ENCODE measurements at places on chromosomes 2 and 18.

GRCh38 chr18:53665701-53666100 is 558.8 kb downstream of the MBD2 start:
- no peak for DNase-seq

GRCh38 chr2:140589696-140590095 is 1541.1 kb downstream of the LRP1B start:
- DNase-seq = no peak

DNA sequence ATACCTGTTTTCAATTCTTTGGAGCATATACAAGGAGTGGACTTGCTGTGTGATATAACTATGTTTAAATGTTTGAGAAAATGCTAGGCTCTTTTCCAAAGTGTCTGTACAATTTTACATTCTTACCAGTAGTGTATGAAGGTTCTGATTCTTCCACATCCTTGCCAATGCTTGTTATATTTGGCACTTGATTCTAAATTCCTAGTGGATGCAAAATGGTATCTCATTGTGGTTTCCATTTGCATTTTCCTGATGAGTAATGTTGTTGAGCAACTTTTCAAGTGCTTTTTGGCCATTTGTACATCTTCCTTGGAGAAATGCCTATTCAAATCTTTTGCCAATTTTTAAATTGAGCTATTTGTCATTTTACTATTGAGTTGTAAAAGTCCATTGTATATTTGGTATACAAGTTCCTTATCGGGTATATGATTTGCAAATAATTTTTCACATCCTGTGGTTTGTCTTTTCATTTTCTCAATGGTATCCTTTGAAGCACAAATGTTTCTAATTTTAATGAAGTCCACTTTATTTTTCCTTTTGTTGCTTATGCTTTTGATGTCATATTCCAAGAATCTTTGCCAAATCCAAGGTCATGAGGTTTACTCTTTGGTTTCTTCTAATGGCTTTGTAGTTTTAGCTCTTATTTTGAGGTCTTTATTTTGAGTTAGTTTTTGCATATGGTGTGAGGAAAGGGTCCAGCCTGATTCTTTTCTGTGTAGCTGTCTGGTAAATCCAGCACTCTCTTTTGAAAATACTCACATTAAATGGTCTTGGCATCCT is 33.2 kb upstream of the CWC22 start:
- DNase-seq = no peak

GRCh38 chr2:180196419-180196977 is 189.4 kb upstream of the CWC22 start:
- no peak for DNase-seq

GRCh38 chr18:65415098-65415497 is 335.7 kb upstream of the CDH7 start:
- no peak for DNase-seq

GRCh38 chr2:105177536-105178254 is 63.8 kb upstream of the GPR45 start:
- DNase-seq = no peak

- peak; percentile 36 for DNase-seq
Measured at GRCh38 chr2:64655018-64655664, 1.4 kb upstream of the SERTAD2 start.

DNA sequence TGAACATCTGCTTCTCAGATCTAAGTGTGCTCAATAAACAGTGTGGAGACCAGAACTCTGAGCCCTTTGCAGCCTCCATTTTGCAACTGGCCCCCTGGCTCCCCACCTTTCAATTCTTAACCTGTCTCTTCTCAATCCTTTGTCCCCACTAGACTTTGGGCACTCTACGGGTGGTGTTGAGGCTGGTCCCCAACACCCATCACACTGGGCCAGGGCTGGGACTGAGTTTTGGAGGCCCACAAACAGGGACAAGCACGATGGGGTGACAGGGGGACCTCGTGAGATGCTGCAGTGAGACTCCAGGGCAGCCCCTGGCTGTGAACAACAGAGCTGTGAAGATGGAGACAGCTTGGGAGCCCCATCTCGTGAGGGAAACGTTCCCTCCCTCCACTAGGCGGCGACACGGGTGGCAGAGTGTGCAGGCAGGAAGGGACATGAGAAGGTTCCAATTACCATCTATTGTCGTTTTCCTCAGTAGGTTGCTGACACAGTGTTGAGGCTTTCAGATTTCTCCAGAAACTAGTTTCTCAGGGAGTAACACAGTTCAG is 1.2 kb downstream of the ANKMY1 start:
- peak; percentile 84 for DNase-seq

DNA sequence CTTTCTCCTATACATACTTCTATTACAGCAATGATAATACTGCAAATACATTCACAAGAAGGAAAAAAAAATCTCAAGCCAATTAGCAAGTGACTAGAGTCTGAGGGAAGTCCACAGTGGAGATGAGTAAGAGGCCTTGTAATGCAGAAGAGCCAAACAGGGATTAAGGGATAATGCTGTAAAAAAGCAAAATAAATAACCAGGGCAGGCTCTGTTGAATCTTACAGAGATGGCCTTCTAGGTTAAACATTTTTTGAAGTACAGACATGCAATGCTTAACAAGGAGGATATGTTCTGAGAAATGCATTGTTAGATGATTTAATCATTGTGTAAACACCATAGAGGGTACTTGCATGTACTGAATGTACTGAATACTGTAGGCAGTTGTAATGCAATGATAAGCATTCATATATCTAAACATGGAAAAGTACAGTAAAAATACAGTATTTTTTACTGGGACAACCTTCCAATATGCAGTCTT is 122.1 kb upstream of the RMDN2 start:
- DNase-seq = no peak

DNA sequence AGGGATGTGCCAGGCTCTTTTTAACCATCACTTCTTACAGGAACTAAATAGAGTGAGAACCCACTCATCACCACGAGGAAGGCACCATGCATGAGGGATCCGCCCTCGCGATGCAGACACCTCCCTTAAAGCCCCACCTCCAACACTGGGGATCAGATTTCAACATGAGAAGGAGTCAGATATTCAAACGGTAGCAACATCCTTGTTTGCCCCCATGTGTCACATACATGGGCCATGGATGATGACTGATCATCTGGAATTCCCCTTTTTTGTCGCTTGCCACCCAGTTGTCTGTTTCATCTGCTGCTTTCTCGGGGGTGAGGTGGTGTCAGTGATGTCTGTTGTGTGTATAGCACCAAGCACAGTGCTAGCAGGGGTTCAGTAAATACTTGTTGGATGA is 57.9 kb downstream of the NCK2 start:
- peak; percentile 89 for DNase-seq

DNA sequence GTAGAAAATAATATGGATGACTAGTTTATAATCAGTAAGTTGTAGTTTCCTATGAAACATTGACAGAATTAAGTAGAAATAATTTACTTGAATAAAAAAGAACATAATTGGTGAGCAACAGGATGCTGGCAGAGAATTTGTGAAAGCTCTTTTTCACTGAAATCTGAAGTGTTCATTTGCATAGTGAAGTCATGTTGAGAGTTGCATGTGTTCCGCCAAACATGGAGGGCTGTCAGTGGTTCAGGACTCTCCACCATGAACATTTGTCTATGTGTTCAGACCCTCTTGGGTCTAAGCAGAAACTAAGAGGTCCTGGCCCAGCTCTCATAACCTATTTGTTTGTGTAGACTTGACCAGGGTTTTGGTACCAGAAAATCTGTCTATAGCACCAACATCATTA is 182.5 kb upstream of the LINC00305 start:
- DNase-seq = no peak

GRCh38 chr2:108594982-108595464 is 60.8 kb downstream of the LIMS1 start:
- DNase-seq = no peak

DNA sequence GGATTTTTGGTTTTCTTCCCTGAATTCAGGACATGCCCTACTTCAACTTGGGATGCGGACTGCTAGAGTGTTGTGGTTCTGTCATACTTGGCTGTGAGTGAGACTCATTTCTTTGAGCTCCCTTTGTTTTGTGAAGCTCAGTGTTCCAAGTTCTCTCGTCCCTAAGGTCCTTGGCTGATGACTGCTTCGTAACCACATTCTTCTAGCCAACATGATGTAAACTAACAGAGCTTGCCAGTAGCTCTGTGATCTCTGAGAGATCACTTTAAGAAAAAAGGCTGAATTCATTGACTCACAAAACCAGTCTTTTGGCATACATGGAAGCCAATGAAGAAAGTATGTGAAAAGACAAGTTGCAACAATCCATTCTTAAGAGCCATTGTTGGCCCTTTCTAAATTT is 96.9 kb upstream of the MSTN start:
- no peak for DNase-seq

- no peak for DNase-seq
Measured at GRCh38 chr18:52936931-52937330, 596.9 kb downstream of the DCC start.

DNA sequence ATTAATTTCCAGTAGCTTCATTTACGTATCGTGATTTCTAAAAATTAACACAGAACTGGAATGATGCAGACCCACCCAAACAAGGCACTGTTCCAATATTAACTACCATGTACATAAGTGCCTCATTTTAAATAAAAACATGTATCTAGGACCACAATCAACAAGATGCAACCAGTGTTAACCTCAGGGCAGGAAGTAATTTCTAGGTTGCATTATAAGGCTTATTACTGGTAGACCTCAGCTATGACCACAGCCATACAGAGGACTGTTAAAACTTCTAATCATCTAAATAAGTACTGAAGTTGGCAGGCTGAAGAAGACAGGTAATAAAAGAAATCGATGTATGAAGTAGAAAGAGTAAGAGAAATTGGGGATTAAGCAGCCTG is 262.9 kb downstream of the HDAC4 start:
- DNase-seq = peak; percentile 21

GRCh38 chr18:13323186-13323585 is 104.6 kb downstream of the LDLRAD4 start:
- DNase-seq = no peak

- peak; percentile 27 for DNase-seq
Measured at GRCh38 chr18:56575819-56576663, 62.4 kb downstream of the TXNL1 start.

- DNase-seq = no peak
Measured at GRCh38 chr2:194567661-194568017, 1089.4 kb upstream of the SLC39A10 start.

DNA sequence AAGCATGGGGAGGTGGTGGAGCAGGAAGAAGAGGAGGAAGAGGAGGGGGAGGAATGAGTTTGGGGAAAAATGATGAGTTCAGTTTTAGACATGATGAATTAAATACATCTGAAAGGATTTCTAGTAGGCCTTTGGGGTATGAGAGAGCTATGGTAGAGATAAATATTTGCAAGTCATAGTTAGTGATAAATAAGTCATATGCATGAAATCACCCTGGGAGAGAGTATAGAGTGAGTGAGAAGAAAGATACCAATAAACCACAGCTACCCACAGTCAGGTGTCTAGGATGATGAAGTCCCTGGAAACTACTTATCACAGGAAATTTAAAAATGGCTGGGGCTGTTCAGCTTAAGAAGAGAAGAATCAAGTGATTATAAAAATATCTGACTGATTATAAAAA is 240.5 kb downstream of the RDH14 start:
- no peak for DNase-seq

GRCh38 chr2:146868051-146868450 is 976.8 kb upstream of the ACVR2A start:
- DNase-seq = no peak

DNA sequence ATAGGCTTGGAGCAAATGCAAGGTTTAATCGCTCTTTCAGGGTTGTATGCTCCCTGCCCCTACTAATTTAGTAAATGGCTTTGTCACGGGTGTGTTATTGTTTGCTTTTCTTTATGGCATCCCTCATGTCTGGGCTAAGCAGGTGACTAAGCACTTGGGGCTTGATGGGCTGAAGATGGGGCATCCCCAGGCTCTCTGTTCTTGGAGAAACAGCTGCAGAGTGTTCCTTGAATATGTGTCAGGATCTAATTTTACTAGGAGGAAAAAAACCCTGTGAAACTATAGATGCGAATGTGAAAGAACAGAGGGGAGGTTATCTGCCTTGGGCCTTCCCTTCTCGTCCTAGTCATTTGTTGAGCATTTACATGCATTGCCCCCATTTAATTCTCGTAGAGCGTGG is 94.7 kb upstream of the TAF1B start:
- DNase-seq = no peak

- DNase-seq = no peak
Measured at GRCh38 chr18:2987876-2988790, 24.8 kb downstream of the LPIN2 start.

DNA sequence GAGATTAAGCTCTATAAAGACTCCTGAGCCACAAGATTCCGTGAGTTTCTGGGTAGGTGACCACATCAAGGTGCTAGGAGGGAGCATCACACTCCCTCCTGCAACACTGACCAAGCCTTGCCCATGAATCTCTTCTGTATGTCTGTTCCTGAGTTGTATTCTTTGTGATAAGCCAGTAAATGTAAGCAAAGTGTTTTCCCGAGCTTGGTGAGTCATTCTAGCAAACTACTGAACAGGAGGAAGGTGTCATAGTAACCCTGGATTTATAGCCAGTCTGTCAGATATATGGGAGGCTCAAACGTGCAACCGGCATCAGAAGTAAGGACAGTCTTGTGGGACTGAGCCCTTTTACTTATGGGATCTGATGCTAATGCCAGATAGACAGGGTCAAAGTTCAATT is 346.1 kb upstream of the KYNU start:
- DNase-seq = no peak

- DNase-seq = no peak
Measured at GRCh38 chr18:5840547-5840946, 54.8 kb downstream of the TMEM200C start.

GRCh38 chr2:36450466-36451196 is 95.1 kb downstream of the CRIM1 start:
- no peak for DNase-seq

- no peak for DNase-seq
Measured at GRCh38 chr2:109457366-109457765, 156.4 kb downstream of the SEPTIN10 start.

DNA sequence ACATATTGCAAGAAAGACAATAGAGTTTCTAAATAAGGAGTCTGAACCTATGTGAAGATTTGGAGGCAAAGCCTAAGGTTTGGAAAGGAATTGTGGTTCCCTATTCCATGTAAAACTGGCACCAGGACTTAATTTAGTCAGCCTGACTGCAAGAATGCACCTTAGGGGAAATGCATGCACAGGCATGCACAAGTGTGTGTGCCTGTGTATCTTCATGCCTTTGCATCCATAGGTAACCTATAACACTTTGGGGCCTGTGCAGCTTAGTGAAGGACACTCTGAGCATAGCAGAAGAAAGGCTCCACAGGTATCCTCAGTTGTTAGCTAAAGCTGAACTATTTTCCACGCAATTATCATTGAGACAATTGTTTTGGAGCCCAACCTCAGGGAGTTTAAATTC is 73.4 kb downstream of the RPRM start:
- no peak for DNase-seq

Data from CD4-positive, alpha-beta T cell treated with Interleukin-17A for 1 hour (primary cell).